Dermis microvascular lymphatic vessel endothelial cell (primary cell): ENCODE measurements at places on chromosomes 7 and 10. TPM values are rescaled to one million over a fixed set of nuclear protein-coding genes. Genes with fewer than 3 reads are reported as not detected.

KDM7A gene
- total RNA-seq: 6.2 and 11.3 TPM in 2 replicates

FBXL13 gene
- 0.13 and 0.39 TPM in 2 replicates for total RNA-seq

GRCh38 chr7:50284296-50284695 lies 20.2 kb upstream of the IKZF1 start:
- no peak for DNase-seq

DNA sequence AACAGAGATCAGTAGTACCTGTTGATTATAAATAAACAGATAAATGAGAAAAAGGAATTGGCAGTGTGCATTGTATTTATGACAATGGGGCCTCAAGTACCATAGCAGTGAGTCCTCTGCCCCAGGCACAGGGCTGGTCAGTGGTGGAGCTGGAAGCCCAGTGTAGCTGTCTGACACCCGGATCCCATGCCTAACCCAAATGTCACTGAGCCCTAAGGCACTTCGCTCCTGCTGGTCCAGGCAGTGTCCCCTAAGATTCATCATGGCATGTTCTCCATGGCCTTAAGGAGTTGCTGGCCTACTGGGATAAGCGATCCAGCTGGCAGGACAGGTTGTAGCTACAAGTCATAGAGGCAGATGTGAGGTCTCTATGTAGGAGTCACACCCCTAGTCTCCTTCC lies 3.3 kb upstream of the ZNF736 start:
- no peak for DNase-seq

DNA sequence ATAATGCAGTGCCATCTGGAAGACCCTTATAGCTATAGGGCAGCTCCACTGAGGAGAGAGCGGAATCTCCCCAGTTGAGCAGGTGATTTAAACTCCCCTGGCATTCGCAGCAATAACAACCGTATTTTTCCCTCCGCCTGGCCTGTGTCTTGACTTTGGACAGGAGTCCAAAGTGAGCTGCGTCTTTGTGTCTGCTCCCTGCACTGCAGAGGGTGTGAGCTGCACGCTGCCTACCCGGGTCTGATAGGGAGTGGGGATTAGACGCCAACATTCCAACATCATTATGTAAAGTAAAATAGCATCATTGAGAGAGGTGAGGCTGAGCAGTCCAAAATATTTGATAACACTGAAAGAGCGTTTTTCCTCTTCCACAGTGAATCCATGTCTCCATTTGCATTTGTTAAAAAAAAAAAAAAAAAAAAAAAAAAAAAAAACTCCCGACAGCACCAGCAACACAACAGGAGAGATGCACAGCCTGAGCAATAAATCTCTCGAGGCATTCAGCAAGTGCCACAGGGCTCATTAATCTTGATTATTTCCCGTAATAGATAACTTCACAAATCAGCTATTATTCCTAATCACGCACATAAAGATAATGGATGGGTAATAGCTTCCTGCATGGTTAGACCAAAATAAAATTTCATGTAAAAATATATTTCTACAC lies 68.6 kb downstream of the CELF2 start:
- DNase-seq: no peak

- no peak for DNase-seq
These were observed 592.7 kb downstream of the PARD3 start for GRCh38 chr10:34222359-34222758.

DNA sequence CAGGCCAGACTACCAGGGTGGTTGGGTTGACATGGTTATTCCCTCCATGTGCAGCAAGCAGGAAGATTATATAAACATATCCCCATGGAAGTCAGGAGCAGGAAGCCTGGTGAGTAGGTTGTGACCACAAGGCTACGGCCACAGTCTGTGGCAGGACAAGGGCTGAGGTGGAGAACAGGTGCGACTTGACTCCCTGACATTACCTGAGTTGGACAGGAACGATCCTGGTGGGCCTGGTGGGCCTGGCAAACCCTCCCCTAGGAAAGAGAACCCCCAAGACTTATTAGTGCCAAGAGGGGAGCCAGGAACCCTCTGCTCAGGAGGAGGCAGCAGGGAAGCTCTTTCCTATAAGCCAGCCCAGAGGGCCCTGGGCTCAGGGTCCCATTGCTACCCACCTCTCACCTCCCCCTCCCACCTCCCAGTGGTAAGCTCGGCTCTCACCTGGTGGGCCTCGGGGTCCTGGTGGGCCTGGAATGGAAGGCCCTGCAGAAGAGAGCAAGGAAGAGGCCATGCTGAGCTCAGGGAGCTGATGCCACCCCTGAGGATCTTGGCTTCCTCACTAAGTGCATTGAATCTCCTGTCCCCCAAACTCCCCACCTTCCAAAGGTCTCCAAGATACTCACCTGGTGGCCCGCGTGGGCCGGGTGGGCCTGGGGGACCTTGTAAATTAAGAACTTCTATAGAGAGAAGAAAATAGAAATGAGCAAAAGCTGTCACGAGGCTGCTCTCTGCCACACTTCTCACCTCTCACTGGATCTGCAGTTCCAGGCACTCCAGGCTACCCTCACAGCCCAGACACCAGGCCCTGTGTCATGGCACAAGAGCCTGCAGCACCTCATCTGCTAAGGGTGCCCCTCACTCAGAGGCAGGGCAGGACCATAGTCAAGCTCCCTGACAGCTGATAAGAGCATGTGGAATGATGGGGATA lies 44.6 kb downstream of the COL17A1 start:
- DNase-seq: no peak

DNA sequence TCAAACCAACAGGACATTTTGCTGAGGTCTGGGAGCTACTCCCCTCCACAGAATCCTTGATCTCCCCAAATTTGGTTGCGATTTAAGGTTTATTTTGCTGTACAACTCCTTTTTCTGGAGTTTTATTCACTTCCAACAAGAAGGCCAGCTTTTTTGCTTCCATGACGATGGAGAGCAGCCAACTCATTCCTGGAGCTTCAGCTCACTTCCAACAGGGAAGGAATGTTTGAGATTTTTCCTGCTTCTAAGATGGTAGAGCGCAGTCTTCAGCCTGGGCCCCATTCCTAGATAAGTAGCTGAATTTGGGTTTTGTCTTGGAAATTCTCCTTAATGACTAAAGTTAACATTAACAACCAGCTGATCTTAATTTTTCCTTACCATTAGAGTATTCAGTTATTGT lies 30.9 kb upstream of the CREB3L2 start:
- no peak for DNase-seq

DNA sequence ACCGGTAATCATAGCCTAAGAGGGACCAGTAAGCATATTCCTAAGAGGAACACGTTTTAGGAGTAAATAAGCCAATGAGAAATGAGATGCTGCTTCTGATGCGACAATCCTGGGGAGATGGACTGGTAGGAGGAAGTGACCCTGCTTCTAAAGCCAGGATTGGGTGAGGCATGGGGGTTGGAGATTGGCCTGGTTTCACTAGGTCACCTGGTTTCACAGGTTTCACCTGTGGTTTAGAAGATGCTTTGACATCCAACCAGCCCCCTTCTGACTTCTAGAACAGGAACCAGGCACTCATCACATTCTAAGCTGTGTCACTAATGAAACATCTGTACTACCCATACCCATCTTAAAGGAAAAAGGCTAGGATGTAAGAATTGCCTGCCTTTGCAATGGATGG lies 53.0 kb upstream of the BAMBI start:
- no peak for DNase-seq

GRCh38 chr7:54961391-54961790 lies 57.4 kb upstream of the EGFR start:
- DNase-seq: no peak

DNA sequence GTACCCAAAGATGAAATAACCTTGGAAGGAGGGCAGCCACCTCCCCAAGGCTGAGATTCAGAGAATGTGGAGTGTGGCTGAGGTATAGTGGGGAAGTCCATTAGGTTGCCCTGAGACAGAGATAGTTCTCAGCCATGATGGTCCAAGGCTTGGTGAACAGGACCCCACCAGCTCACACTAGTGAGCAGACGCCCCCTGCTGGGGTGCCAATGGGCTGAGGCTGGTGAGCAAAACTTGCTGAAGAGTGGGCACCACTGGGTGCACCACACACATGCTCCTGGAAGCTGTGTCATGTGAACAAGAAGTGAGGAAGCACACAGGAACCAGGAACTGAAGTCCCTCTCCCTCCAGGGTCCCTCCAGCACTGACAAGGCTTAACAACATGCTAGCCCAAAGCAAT lies 8.9 kb downstream of the FBXL13 start:
- DNase-seq: peak; percentile 17
